ENCODE measurements at places on chromosomes 2 and 18. TPM values are rescaled to one million over a fixed set of nuclear protein-coding genes. Genes with fewer than 3 reads are reported as not detected.

Gene PDE11A
- total RNA-seq = 2.2 TPM

Gene RAX
- total RNA-seq = not detected

Gene ATP6V1C2
- 6.2 TPM for total RNA-seq

Gene COLEC11
- 15.4 TPM for total RNA-seq

Gene SPP2
- total RNA-seq = not detected
